ENCODE measurements at places on chromosomes 16 and 17.

DNA sequence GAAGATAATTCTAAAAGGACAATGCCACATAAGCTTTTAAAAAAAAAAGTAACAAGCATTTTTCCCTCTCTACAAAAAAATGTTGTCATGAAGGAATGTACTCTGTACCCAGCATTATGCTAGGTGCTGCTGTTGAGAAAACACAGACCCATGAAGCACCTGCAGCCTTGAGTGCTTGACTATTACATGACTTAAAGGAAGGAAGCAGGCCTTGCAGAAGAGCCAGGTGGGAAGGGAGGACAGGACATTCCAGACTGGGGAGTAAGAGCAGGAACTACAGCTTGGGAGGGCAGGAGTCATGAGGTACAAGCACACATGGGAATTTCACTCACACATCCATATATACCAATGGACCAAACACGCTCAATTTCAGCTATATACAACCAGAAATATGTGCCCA is 3.8 kb downstream of the MYO1D start:
- no peak for DNase-seq

GRCh38 chr16:52755396-52755795 is 208.5 kb upstream of the TOX3 start:
- DNase-seq: no peak

- no peak for DNase-seq
These were observed 125.3 kb upstream of the SALL1 start for GRCh38 chr16:51276336-51276735.

DNA sequence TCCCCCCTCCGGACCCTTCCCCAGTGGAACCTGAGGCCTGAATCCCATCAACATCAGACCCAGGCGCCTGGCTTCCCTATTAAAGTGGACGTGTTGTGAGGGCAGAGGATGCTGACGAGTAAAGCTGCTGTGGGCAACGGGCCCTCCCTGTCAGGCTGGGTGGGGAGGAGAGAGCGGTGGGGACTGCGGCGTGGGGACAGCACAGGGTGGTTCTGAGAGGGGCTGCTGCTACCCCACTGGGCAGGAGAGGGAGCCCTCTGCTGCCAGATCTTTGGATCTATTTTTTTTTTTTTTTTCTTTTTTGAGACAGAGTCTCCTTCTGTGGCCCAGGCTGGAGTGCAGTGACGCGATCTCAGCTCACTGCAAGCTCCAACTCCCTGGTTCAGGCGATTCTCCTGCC is 5.9 kb downstream of the CA5A start:
- no peak for DNase-seq

DNA sequence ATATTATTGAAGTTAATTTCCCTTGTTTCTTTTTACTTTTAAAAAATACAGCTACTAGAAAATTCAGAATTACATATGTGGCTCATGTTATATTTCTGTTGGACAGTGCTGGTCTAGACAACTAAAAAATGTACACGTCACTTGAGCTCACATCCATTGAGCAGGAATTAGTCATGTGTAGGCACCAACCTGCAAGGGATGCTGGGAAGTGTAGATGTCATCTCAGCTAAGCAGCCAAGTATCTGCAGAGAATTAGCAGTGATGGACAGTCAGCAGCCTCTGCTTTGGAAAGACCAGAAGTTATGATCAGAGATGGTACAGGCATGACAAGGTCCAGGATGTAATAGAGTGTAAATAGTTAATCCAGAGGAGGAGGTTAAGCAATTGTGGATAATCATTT is 87.1 kb upstream of the HS3ST2 start:
- no peak for DNase-seq

- no peak for DNase-seq
These were observed 647 bp downstream of the VAC14 start for GRCh38 chr16:70800311-70800710.

DNA sequence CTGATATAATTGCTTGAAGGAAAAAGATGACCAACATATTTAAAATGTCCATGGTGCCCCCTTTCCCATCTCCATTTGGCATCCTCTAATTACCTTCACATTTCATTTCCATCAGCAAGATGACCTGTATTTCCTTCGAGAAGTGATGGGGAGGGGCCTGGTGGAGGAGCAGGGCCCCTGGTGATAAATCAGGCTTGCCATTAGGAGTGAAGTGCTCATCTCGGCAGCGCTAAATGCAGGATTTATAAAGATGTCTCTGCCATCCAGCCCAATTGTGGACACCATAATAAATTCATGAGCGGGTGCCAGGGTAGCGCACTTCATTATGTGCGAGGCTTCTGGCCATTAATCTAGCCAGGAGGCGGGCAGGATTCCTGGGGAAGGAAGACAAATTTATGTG is 101.5 kb upstream of the IRX6 start:
- DNase-seq: no peak

- no peak for DNase-seq
These were observed 31.5 kb downstream of the RAB11FIP3 start for GRCh38 chr16:456891-457483.

DNA sequence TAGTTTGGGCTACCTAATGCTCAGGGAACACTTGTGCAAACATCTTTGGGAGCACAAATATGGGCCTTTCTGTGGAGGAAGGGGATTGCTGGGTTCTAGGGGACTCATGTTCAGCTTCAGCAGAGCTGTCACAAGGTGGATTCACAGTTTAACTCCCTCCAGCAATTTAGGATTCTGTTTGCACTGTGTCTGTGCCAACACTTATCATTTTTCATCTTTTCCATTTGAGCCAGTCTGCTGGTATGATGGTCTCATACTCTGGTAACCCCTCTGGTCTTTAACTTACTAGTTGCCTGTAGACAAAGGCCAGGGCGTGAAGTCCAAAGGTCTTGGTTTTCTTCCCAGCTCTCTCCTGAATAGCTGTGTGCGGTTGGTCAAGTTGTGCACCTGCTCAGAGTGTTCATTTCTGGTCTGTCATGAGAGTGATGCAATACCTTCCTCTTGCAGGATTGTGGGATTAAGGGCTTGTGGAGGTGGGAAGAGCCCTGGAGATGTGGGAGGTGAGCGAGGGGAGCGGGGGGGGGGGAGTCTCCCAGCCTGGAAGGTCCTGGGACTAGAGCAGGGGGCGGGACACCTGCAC is 152.6 kb downstream of the CMIP start:
- DNase-seq: no peak

GRCh38 chr16:77711775-77712174 is 10.5 kb upstream of the NUDT7 start:
- DNase-seq: no peak

DNA sequence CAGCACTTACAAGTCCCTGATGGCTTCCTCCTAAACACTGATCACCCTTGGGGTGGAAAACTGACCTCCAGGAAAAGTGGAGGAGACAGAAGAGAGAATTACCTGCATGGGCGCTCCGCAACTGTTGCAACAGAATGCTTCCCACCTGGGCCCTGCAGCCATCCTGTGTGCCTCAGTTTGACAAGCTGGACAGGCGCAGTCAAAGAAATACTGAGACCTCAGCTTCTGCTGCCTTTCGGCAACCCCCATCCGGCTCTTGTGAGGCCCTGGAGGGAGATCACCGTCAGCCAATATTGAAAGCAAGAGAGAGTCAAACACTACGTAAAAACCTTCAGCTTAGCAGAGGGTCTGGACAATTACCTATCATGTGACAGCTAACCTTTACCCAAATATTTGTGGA is 24.8 kb downstream of the SERPINF1 start:
- no peak for DNase-seq

DNA sequence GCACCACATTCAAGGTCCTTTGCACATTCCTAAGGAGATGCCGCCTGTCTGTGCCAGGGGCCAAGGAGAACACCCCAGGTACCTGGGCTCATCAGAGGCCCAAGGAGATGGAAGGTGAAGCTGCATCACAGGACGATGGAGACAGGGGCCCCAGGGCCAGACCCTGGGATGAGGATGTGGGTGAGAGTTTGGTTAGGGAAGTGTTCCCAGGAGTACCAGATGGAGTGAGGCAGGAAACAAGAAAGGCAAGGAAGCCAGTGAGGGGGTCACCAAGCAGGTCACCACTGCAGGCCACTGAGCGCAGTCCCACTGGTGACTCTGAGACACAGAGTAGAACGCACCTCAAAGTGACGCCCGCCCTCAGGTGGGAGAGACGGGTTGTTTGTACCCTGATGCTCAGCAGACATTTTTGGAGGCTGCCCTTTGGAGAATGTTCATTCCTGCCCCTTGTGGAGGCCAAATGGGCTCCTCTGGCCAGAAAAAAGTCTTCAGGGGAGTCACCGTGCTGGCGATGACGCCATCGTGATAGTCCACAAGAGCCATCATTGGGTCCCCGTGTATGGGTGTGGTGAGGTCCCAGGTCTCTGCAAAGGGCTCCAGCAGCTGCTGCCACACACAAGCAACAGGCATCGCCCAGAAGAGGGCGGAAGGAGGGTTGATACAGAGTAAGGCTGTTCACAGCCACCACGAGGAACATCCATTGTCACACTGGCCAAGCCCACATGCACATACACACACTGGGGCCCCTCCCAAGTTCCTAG is 57.5 kb downstream of the BEAN1 start:
- no peak for DNase-seq

DNA sequence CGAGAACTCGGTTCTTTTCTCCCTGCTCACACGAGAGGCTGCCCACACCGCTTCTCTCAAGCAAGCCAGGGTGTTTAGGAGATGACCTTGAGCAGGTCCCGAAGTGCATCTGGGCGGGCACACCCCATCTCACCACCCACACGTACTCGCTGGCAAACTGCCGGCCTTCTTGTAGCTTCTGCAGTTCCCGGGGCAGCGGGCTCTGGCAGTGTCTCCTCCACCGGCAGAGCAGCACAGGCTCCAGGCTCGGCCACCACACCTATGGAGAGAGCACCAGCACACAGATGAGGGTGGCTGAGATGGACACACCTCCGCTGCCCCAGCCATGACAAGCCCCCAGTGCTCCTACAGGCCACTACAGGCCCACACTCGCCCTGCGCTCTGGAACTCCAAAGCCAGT is 23.5 kb downstream of the ZNF276 start:
- DNase-seq: no peak

- DNase-seq: no peak
These were observed 10.5 kb upstream of the TSPOAP1 start for GRCh38 chr17:58338841-58339754.

- no peak for DNase-seq
These were observed 96.3 kb downstream of the WWOX start for GRCh38 chr16:78195797-78196196.

Measured in NCI-H1048 (cell line).